ENCODE measurements at places on chromosomes 11 and 22. TPM values are rescaled to one million over a fixed set of nuclear protein-coding genes. Genes with fewer than 3 reads are reported as not detected.

DNA sequence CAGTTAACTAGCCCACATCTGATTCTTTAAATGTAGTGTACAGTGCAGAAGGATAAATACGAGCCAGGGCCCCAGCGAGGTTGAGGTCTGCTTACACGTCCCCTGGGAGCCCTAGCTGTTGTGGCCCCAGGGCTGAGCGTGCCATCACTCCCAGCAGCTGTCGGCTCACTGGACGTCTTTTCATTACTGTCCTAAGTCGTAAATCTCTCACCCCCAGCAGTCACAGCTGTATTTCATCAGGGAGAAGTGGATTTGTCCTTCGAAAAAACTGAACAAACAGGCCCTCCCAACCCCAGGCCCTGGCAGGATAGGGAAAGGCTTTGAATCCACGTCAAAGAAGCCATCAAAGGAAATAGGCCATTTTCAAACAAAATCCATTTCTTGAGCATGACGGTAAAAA lies 110.4 kb upstream of the CSNK2A3 start:
- no peak for DNase-seq

- DNase-seq: no peak
These were observed 40.0 kb downstream of the KCNJ4 start for GRCh38 chr22:38415046-38415445.

DNA sequence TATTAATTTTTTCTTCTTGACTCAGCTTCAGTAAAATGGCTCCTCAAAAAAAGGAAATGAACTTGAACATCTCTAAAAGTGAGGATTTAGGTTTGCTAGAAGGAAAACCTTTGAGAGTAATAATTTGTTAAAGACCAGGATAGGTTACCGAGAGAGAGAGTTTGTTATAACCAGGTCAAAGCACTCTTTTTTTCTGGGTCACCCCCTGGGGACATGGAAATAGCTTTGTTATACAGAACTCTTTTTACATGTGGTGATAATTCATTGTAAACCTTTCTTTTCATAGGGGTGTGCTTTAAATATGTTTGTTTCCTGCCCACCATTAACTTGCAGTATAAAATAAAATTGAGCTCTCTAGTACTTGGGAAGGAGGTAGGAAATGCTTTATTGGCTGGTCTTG lies 47.7 kb downstream of the DNAJC24 start:
- DNase-seq: no peak

- no peak for DNase-seq
These were observed 74.2 kb upstream of the MS4A8 start for GRCh38 chr11:60625262-60625661.

DNA sequence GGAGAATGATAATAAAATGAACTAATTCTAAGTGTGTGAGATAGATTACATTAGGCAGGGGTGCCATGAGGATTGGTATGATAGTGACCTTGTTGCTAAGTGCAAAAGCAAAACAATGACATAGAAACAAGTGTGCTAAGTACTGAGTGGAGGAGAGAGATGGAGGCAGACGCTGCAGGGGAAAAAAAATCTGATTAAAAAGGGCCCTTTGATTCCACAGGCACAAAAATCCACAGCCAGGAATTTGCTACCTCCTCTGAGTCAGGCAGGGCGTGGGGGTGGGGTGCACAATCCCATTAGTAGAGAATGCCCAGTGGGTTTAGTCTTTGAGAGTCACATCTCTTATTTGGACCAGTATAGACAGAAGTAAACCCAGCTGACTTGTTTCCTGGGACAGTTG lies at the start of gene CNTF:
TSS of gene CNTF (plus strand) at position 322 of the 400 bp plus-strand sequence. CDS start 88 bp downstream, outside the sequence.
- no peak for DNase-seq

DNA sequence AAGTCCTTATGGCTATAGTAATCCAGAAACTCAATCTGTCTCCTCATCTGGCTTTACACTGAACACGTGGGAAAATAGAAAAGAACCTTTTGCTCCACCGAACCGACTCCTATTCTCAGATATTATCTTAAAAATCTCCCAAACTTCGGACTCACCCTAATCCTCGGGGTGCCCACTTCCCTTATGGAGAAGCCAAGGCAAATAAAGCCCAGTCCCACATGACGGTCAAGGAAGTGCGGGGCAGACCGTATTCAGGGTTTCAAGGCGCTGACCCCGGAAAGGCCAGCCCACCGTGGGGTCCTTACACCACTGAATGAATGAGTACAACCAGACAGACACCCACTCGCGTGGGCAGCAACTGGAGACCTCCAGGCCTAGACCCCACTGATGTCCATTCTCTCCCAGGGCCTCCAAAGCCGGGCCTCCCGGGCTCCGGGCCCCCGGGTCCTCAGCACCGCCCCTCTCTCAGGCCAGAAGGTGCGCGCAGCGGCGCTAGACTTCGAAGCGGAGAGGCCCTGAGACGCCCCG lies 489 bp downstream of the NUP98 start:
- no peak for DNase-seq

GRCh38 chr11:88657076-88657738 lies 319.7 kb upstream of the CTSC start:
- no peak for DNase-seq

- peak; percentile 26 for DNase-seq
These were observed 2.9 kb upstream of the MTFP1 start for GRCh38 chr22:30422481-30423300.

Gene TNNI2
- total RNA-seq: not detected

Gene KRTAP5-2
- total RNA-seq: not detected

Data from activated naive CD4-positive, alpha-beta T cell treated with anti-CD3 and anti-CD28 coated beads, Interleukin-2, amount 50 U/mL, for 72 hours (primary cell).